Pons (tissue), 1 donor: ENCODE measurements at places on chromosomes 16 and 17.

DNA sequence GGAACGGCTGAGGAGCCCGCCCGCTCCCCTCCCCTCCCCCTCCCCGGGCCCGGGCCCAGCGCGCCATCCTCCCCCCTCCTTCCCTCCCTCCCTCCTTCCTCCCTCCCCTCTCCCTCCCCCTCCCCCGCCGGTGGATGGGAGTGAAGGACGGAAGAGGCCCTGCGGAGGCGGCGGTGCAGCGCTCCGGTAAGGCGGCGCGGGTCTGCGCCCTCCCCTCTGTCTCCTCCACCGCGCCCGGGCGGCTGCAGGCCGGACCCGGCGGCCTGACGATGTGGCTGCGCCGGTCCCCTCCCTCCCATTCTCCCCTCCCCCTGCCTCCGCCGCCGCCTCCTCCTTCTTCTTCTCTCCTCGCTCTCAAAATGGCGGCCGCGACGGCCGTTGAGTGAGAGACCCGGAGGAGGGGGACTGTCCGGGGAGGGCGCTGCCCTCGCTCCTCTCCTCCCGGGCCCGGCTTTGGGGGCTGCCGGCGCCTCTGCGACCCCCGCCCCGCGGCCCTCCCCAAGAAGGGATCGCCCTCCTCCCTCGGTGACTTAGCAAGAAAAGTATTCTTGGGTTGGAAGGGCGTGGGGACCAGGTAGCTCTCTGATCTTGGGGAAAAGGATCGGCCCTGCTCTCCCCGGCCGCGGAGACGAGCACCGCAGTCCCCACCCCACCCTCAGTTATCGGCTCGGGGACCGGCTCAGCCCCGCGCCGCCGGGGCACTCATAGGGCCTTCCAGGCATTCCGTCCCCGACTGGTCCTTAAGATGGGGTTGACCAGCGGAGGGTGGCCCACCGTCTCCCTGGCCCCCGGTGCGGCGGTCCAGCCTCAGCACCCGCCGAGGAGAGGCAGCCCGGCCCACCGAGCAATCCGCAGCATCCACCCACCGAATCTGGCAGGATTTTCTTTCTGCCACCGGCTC lies 617 bp downstream of the PAFAH1B1 start:
- peak; percentile 79 for DNase-seq

DNA sequence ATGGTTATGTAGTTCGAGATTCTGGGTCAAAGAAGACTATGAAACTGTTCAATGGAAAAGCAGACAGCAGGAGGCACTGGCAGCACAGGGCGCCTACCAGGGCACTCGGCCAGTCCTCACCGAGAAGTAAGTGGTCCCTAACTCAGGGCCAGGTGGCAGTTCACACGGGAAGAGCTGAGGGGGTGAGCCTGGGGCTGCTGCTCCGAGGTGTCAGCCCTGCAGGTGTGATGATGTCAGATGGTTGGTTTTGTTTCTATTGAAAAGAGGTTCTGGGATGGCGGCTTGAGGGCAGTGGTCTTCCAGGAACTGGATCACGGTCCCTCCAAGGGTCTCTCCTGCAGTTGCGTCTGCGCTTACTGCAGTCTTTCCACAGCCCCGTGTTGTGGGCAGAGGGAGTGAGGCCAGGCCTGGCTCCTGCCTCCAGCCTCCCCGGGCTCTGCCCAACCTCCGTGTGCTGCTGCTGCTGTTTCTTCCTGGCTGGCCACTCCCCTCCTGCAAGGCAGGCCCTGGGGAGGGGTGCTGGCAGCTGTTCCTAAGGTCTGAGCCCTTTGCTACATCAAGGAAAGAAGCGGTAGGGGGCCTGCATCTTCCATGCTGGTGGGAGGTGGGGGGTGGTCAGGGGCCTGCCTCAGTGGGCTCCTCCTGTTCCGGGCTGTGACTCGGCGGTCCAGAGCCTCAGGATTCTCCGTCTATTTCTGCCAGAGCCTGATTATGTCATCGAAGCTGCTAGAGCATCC lies 22.6 kb downstream of the RNF213 start:
- DNase-seq, result no peak

- DNase-seq, result no peak
Observed at GRCh38 chr17:16122697-16123434, 92.5 kb downstream of the NCOR1 start.

- no peak for DNase-seq
Observed at GRCh38 chr16:55009581-55009980, 78.9 kb downstream of the IRX5 start.

- DNase-seq, result peak; percentile 42
Observed at GRCh38 chr16:88533932-88534637, 36.1 kb upstream of the ZC3H18 start.

GRCh38 chr17:4544951-4545216 lies 10.3 kb downstream of the MYBBP1A start:
- no peak for DNase-seq

DNA sequence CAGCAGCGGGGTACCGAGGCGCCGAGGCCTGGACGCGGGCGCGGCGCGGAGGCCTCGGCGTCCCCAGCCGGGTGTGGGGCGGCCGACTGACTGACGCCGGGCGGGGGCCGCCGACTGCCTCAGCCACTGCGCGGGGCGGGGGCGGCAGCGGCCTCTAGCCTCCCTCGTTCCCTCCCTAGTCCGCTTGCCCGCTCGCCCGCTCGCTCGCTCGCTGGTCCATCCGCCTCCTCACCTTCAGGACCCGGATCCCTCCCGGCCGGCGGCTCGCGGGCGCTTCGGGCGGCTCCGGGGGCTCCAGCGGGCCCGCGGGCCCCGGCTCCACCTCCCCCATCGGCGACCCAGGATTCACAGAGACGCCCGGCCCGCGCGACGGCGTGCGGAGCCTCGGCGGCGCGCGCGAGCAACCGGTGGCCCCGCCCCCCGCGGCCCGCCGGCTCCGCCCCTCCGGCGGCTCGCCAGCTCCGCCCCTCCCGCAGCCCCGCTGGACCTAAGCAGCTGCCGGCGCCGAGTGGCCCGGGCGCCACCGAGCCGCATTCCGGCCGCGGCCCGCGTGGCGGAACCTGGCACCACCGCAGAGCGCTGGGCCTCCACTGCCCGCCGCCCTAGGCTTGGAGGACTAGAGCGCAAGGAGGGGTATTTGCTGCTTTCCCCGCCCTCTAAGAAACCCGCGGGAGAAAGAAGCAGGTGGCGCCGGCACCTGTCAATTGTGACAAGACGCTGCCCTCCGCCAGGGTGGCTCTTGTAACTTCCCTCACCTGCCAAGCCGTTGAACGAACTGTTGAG lies 773 bp downstream of the PHLPP2 start:
- DNase-seq, result peak; percentile 69

- DNase-seq, result no peak
Observed at GRCh38 chr16:23187341-23187740, 4.8 kb downstream of the SCNN1G start.

DNA sequence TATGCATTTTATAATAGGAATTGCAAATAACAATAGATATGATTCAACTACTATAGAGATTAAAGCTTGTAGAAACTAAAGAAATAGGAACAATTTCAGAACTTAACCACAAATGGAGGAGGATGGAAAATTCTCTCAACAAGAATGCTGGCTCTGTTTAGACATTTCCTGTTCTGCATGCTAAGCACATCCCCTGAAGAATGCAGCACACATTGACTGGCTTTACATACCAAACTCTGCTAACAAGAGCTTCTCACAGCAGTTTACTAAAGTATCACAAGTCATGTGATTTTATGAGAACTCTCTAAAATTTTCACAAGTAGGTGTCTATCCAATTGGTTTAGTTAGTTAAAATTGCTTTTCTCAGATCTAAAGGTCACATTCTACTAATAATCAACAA lies 85.2 kb downstream of the SPAG9 start:
- DNase-seq, result peak; percentile 98

- DNase-seq, result no peak
Observed at GRCh38 chr17:59456428-59456827, 109.0 kb upstream of the DHX40 start.

GRCh38 chr16:5166486-5166885 lies 68.9 kb upstream of the EEF2KMT start:
- no peak for DNase-seq

DNA sequence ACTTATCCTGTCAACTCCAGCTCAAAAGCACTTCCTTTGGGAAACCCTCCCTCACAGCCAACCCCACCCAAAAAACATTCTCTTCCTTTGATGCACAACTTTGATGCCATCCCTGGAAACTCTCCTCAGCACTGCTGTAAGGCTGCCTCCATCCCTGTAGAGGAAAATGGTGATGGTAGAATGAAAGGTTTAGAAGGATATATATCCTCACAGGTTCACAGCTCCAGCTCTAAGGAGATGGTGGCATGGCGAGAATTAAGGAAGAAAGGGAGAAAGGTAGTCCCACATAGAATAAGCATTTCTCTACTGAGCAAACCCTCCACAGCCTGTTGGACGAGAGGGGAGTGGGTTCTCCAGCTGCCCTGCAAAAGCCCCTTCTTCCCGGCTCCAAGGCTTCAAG lies 2.2 kb upstream of the DLX4 start:
- no peak for DNase-seq

DNA sequence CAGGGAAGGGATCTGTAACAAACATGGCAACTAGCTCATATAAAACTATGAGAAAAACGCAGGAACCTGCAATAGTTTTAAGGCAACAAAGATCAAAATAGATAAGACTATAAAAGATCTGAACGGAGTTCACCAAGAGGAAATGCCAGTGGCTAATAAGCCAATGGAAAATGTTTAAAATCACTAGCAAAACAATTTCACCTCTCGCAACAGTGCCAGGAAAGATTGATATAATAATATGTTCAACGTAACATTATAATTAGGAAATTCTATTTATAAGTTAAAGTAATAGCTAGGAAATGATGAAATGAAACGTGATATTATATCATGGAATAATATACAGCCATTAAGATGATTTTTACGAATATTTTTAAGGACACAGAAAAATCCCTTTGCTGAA lies 16.0 kb downstream of the MRC2 start:
- no peak for DNase-seq

DNA sequence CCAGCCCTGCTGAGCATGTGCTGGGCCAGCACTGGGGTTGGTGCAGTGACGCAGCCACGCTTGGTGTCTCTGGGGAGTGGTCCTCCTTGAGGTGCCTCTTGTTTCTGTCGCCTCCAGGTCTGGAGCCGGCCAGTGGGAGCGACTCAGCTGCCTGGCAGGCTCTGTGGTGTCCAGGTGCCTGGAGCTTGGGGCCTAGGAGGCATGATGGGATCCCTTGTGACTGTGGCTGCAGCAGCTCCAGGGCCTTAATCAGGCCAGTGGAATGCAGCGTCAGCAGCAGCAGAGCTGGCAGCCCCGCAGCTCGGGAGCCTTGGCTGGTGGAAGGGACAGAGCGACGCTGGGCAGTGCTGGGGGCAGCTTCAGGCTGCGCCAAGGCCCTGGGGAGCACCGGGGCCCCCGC lies 74.7 kb upstream of the CIBAR2 start:
- no peak for DNase-seq

DNA sequence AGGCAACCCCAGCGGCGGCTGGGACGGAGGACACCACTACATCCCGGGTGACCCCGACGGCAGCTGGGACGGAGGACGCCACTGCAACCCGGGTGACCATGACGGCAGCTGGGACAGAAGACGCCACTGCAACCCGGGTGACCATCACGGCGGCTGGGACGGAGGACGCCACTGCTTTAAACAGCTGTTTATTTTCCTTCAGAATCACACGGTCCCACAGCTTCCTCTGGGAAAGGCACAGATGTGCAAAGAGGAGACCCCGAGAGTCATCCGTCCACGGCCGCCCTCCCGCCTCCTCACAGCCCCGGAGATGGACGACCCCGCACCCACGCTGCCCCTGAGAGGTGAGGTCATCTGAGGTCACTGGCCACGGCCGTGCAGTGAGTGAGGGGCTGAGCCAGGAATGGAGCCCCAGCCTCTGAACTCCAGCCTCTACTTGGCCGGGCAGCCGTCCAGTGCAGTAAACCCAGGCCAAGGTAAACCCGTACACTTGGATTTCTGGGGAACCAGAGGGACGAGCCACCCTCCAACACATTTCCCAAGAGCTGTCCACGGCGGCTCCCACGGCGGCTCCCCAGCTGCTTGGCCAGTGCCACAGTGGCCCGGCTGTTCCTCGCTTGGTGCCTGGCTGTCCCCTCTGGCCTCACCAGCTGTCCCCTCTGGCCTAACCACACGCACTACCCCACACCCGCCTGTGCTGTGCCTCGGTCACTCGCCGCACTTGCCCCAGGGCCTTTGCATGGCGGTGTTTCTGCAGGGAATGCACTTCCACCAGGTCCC lies 43.2 kb upstream of the PABPN1L start:
- DNase-seq, result no peak

GRCh38 chr16:67327743-67328142 lies 1.1 kb downstream of the LRRC36 start:
- no peak for DNase-seq

DNA sequence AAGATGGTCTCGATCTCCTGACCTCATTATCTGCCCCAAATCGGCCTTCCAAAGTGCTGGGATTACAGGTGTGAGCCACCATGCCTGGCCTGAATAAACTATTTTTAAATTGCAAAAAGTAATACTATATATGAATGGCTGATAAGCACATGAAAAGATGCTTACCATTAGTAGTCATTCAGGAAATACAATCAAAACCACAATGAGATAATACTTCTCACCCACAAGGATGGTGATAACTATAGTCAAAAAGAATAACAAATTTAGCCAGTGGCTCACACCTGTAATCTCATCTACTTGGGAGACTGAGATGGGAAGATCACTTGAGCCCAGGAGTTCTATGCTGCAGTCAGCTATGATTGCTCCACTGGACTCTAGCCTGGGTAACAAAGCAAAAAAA lies 2.4 kb upstream of the TACO1 start:
- DNase-seq, result no peak

DNA sequence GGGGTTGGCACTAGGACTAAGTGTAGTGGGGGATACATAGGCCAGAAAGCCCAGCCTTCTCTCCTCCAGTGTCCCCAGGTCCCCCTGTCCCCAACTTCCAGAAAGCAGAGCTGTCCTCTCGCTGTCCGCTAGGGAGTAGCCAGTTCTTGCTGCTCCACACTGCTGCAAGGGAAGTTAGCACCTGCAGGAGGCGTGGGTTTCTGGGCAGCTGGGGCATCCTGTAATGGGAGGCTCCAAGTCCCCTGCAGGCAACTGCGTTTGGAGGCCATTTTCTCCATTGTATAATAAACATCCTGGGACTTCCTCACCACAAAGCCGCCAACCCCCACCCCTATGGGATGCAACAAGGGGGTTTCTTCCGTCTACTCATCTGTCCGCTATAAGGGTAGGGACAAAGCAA lies 1.7 kb downstream of the RPRML start:
- no peak for DNase-seq

- no peak for DNase-seq
Observed at GRCh38 chr16:72210555-72210954, 38.6 kb upstream of the PMFBP1 start.

GRCh38 chr17:3659541-3660111 lies 8.8 kb downstream of the TAX1BP3 start:
- DNase-seq, result no peak

DNA sequence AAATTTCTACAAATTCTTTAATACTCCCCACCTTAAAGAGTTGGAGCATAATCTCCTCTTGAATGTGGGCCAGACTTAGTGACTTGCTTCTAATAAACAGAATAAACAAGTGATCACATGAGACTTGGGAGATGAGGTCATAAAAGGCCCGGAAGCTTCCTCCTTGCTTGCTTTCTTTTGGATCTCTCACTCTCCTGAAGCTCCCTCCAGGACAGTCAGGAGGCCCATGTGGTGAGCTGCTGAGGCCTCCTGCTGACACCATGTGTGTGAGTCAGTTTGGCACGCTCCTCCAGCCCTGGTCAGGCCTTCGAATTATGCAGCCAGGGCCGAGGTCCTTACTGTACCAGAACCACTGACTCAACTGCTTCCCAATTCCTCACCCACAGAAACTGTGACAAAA lies 53.2 kb downstream of the NDEL1 start:
- no peak for DNase-seq

GRCh38 chr17:73847952-73848351 lies 203.7 kb upstream of the SDK2 start:
- no peak for DNase-seq

- DNase-seq, result peak; percentile 7
Observed at GRCh38 chr16:23742766-23743165, 12.1 kb upstream of the CHP2 start.
